Amygdala (tissue), 56 donors: ENCODE measurements at places on chromosomes 4 and X.

DNA sequence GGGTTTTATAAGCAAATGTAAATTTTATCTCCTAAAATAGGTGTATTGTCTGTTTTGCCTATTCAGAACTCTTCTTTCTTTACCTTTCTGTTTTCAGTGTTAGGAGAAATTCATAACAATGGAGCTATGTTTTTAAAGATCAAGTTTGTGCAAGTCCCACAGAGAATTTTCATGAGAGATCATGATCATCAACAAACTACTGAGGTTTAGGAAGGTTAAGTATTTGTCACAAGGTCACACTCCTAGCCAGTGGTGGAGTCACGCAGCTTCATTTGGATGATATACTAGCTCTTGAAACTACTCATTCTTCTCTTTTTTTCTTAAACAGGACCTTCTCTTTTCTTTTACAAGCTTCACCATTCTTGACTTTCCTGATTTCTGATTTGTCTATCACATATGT is 892.6 kb upstream of the FRG1 start:
- DNase-seq, result no peak

GRCh38 chrX:54721424-54721823 is 76.6 kb downstream of the ITIH6 start:
- DNase-seq, result no peak

DNA sequence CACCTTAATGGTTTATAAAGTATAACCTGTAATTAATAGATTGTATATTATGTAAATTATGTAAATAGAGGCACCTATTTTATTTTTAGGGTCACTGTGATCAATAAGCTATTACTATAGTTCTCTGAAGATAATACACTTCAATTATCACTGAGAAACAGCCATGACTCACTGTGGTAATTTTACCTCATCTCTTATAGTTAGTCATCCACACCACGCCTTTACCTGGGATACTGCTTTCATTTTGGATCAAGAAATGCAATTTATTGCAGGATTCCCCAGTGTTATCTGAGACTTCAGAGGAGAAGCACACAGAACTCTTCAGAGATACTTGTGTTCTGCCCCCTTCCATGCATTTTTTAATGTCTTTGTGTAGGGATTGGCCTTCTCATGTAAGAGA is 348.1 kb upstream of the ATOH1 start:
- no peak for DNase-seq

DNA sequence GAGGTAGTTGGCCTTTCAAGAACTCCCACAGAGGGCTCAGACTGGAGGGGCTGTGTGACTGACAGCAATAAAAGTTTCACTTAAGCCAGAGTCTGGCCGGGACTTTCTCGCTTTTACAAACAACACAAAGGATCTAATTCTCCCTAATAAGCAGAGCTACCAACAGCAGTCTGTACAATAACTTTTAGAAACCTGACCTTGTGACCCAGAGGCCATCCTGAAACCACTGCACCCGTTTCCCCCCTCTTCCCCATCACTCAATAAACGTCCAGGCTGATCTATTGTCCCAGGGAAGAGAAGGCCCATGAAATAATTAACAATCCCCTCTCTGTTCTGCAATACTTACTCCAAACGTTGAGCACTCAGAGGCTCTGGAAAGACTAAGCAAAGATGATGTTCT is 442.4 kb downstream of the ZIC3 start:
- DNase-seq, result no peak
